ENCODE measurements at places on chromosomes 7 and 10.

DNA sequence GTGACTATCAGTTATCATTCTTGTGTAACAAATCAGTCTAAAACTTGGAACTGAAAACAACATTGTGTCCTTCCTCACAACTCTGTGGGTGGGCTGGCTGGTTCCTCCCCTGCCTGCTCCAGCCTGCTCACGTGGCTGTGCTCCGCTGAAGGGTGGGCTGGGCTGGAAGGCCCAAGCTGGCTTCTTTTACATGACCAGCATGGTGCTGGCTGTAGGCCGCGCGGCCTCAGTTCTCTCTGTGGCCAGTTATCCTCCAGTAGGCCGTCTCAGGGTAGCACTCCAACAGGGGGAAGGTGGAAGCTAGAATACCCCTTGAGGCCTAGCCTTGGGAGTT, 11.3 kb downstream of the ADAMTS14 start:
- no peak for DNase-seq

- DNase-seq: no peak
These were observed 346.5 kb downstream of the TYW1 start for GRCh38 chr7:67343114-67343513.

DNA sequence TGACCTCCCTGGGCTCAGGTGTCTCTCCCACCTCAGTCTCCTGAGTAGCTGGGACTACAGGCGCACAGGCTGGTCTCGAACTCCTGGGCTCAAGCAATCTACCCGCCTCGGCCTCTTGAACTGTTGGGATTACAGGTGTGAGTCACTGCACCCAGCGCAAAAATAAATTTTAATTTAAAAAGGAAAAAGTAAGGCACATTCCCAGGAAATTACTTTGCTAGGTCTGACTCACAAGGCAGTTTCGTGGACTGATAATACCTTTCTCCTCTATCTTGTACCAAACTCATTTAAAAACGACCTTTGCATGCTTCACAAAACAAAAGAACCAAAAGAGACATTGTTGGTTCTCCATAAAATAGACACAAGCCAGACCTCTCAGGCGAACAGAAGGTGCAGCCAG, 29.7 kb downstream of the PARP12 start:
- DNase-seq: no peak

DNA sequence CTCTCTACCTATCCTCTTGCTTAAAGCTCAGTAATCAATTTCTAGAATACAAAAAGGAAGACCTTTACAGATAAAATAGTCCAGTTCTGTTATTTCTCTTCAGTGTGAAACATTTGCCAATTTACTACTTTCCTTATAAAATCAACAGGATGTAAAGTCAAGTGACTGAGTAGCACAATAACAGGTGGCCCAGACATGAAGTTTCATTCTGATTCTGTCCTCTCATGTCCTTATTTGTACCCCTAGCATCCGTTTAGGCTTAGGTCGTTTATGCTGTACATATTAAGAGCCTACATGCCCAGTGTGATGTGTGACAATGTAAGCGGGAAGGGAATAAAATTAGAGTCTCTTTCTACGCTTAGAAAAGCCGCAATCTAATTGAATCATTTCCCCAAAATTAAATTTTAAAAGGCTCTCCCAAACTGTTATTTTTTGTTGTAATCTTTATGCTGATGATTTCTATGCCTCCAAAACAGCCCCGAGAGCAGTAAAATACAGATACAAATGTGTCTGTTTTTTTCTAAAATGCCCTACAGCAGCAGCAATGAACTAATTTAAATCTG, 29.1 kb downstream of the EPC1 start:
- DNase-seq: peak; percentile 56

- peak; percentile 36 for DNase-seq
These were observed 7.1 kb downstream of the ERV3-1 start for GRCh38 chr7:64999165-65000004.

DNA sequence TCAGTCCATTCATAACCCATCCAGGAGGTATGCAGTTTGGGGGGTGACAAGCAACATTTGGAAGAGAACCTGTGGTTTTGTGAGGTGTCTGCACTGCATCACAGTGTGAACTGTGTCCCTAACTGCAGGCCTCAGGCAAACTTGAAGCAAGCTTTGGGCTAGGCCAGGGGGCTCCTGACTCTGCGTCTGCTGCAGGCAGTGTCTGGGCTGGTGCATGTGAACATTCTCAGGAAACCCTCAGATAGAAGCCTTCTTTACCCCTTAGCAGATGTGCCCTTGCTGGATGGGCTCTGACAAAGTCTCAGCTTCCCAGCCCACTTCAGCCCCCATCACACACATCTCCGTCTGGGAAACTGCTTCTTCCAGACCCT, 61.0 kb downstream of the VIPR2 start:
- DNase-seq: no peak

- no peak for DNase-seq
These were observed 31.3 kb upstream of the INSYN2A start for GRCh38 chr10:127227663-127228062.

DNA sequence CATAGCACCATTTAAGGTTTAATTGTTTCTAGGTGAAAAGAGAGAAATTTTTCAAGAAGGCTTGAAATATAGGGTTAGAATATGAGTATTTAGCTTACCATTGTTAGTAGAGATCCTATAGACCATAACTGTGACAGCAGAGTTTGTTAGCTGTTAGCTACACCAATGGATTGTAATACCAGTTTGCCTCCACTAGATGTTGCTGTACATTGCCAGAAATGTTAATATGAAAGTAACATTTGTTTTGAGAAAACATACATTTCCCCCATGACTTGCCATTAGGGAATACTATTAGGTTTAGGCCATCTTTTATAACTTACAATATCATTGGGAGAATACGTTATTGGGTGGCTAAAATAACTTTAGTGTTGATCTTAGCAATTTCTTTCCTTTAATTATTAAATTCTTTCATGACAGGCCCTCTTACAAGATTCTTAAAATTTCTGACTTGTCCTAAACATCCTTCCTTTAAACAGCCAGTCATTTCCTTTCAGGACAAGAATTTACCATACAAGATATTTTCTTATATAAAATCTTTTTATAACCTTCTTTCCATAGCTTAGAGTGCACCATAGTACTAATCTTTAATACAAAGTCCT, 39.5 kb downstream of the ZNF117 start:
- DNase-seq: peak; percentile 36

GRCh38 chr10:122390271-122390670, 15.8 kb downstream of the PLEKHA1 start:
- DNase-seq: no peak
